ENCODE measurements at places on chromosomes 5 and 9.

- DNase-seq = no peak
Observed at GRCh38 chr5:102628441-102629175, 126.5 kb upstream of the PAM start.

GRCh38 chr9:114941376-114941775 lies 11.0 kb upstream of the TNFSF8 start:
- no peak for DNase-seq

DNA sequence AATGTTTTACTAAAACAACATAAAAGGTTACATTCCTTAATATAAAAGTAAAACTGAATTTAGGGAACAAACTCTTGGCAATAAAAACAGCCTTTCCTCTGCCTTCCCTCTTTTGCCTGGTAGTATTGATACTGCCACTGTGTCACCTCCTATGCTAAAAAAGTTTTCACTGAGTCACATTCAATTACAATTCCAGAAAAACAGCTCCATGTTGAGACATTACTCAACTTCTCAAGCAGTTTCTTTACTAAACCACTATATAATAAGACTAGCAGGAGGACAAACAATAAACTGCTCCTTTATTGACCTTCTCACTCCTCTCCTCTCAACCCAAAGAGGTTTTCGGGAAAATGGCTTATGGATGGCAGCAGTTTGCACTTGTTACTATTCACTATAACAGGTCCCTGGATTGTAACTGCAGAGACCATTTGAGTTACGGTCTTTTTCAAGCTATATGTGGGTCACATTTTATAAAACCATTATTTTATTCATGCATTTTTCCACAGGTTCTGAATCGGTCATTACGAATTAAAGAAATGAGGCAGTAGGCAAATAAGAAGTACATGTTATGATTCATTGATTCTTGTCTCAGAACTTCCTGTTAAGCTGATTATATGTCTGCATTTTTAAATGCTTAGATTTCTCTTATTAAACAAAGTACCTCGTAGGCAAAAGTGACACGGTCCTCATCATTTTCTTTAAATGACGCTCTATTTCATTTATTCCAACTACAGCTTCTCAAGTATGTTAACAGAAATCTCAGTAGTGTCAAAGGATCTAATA lies 2.1 kb downstream of the ZDHHC21 start:
- no peak for DNase-seq

- DNase-seq = no peak
Observed at GRCh38 chr5:172678902-172679301, 37.8 kb downstream of the NEURL1B start.

GRCh38 chr9:6440405-6440804 lies 27.4 kb downstream of the UHRF2 start:
- no peak for DNase-seq

DNA sequence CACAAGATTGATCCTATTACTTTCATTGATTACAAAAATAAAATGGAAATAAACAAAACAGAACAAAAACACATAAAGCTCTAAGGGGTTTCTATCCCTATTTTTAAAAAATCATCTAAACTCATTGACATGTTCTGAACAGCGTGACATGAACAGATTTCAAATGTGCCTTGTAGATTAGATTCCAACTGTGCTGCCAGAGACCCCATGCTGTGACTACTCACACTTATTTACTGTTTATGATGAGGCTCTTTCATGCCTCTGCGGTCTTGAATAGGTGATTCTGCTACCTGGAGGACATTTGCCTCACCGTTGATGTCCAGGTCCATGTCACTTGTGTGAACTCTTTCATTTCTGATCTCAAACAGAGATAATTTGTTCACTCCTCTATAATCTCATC lies 990.2 kb downstream of the CDH12 start:
- DNase-seq = no peak

- no peak for DNase-seq
Observed at GRCh38 chr9:136595245-136596153, 49.7 kb upstream of the NOTCH1 start.

DNA sequence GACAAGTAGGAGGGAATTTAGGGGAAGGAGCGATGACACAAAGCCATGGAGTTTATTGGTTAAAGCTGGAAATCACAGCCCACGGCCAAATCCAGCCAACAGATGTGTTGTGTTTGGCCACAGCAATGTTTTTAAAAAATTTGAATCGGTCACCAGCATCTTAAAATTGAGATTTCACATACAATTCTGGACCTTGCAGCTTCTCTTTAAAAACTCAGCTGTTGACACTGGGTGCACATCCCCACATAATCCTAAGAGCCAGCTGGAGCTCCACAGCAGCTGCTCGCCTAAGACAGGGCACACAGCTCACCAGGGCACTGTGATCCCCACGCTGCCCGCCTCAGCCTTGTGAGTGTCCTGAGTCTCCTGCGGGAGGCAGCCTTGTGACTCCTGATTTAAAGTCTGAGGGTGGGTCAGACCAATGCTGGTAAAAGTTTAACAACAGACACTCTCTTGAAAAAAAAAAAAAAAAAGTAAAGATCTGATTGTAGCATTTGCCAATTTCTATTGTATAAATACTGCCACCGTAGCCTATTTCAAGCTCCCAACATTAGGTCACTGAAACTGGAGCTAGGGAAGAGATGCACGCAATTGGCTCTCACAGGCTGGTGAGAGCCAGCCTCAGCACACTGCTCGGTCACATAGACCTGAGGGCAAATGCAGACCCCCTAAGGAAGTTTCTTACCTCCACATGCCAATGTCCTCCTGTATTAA lies 124.8 kb downstream of the HSD17B3 start:
- no peak for DNase-seq

DNA sequence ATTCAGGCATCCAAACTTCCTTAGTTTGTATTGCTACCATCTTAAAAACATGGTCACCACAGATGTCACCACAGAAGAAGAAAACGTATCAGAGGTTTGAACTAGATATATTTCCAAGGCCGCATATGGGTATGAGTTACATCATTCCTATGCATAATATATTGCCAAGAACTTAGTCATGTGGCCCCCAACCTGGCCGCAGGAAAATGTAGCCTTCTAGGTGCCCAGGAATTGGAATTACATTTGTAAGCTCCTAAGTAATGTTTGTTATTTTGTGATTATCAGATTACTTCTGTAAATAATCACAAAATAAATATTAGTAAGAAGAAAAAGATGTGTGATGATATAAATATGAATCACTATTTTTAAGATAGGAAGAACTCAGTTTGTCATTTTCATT lies 351.4 kb downstream of the ISL1 start:
- no peak for DNase-seq

DNA sequence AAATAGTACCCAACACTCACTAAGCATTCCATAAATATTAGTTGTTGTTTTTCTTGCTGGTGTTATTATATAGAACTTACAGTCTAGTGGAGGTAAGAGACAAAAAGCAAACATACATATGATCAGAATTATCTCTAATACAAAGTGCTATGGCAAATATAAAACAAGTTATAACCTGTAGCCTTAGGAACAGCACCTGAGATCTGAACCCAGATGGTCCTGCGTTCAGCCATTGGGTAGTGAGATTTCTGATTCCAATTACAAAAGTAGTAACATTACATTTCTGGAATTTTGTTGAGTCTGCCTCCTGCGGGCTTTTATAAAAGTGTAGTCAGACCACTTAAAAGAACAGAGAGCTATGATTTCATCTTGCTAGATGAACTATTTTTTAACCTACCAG lies 242.9 kb upstream of the ZNF462 start:
- DNase-seq = no peak

- no peak for DNase-seq
Observed at GRCh38 chr5:101534491-101535110, 631.5 kb upstream of the ST8SIA4 start.

- DNase-seq = no peak
Observed at GRCh38 chr5:36950586-36951457, 74.3 kb downstream of the NIPBL start.

DNA sequence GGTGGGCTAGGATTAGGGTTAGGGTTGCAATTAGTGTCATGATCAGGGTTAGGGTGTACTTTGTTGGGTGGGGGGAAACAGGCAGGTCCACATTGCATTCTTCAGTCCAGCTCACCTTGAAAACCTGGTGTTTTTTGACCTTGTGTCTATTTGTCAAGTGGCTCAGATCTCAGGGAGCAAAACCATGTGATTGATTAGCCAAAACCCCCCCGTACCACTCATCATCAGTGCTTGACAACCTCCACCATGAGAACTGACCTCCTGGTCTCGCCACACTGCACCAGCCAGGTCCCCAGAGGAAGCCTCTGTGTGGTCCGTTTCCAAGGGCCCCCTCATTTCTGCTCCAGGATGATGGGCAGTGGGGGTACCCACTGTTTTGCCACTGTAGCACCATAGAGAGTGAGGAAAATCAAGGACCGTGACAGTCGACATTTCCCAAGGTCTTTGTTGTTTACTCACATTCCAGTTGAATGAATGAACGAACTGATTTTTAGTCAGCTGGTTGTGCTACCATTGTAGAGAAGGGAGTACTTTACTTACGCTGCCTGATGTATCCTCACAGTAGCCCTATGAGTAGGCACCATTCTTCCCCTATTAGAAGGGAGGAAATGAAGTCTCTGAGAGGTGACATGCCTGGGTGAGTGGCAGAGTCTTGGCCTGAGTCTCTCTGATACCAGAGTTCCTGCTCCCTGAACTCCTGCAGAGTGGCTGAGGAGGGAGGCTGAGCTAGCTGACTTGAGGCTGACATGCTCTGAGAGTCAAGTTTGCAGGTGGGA lies 84.8 kb downstream of the RAD23B start:
- no peak for DNase-seq

GRCh38 chr9:126612813-126613641 lies 701 bp upstream of the LMX1B start:
- DNase-seq = no peak

Data from GM12878 (cell line).